ENCODE measurements at places on chromosomes 5 and 9.

GRCh38 chr5:174798551-174798951 lies 74.2 kb downstream of the MSX2 start:
- DNase-seq: no peak

- DNase-seq: no peak
These were observed 14.3 kb upstream of the CTNND2 start for GRCh38 chr5:11918463-11919045.

GRCh38 chr5:61285531-61285930 lies 46.5 kb upstream of the ZSWIM6 start:
- no peak for DNase-seq

GRCh38 chr5:152855441-152855840 lies 450.4 kb upstream of the NMUR2 start:
- no peak for DNase-seq

DNA sequence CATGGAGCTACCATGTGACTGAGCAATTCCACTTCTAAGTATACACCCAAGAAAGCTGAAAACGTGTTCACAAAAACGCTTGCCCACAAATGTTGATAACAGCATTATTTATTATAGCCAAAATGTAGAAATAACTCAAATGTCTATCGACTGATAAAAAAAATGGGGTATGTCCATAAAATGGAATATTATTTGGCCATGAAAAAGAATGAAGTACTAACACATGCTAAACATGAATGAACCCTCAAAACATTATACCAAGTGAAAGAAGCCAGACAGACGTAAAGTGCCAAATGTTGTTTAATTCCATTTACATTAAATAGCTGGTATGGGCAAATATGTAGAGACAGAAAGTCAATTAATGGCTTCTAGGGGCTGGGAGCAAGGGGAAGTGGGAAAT lies 184.9 kb upstream of the IRX2 start:
- DNase-seq: no peak

- no peak for DNase-seq
These were observed 3.5 kb downstream of the CCDC192 start for GRCh38 chr5:127706691-127707090.

DNA sequence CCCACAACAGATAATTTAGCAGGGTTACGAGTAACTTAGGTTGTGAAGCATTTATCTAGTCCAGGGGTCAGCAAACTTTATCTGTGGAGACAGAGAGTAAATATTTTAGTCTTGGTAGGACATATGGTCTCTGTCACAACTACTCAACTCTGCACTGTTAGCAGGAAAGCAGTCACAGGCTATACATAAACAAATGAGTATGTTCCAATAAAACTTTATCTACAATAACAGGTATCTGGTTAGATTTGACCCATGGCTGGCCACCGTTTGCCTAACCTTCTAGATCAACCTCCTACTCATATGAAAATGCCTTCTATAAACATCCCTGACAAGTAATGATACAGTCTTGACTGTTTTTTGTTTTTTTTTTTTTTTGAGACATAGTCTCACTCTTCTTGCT lies 13.0 kb upstream of the HK3 start:
- no peak for DNase-seq

GRCh38 chr9:2241836-2242741 lies 226.9 kb downstream of the SMARCA2 start:
- peak; percentile 56 for DNase-seq

GRCh38 chr9:114973216-114973615 lies 42.8 kb upstream of the TNFSF8 start:
- no peak for DNase-seq

GRCh38 chr5:147578228-147579024 lies 68.6 kb upstream of the DPYSL3 start:
- no peak for DNase-seq

DNA sequence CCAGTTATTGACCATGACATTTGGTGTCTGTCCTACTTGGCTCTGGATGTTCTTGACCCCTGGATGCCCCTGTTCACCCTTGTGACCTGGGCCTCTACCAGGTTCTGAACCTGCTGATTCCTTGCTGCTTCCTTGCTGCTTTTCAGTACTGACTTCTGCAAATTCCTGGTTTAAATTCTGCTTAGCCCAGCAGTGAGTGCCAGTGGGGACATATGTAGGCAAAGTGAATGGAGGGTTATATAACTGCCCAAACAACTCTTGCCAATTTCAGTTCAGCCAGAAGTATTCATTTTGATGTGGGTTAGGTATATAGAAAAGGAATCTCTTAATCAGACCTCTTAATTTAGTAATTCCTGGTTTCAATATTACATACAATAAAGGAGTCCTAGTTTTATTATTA lies 220.6 kb downstream of the TAF11L14 start:
- no peak for DNase-seq

DNA sequence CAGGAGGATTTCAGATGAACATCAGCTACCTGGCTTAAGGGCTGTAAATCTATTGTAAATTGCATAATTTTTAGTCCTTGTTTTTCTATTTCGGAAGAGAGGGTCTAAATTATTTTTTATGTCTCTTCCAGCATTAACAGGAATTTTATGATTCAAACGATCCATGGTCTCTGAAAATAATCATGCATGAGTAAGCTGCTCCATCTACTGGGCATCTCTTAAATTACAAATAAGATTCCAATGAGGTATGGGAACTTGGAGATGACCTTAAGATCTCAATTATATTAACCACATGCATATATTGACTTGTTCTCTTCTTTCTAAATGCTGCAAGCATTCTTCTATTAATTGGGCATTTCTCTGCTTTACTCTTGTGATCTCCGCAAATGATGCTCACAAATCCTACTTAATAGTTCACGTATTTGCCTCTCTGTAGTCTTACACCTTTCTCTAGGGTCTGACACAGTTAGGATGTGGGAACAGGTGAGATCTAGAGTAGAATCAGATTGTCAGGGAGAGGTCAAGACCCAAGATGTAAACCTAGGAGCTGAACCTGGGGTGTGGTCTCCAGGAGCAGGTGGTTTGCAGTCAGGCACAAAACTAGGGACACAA lies 86.9 kb downstream of the NUDT12 start:
- peak; percentile 30 for DNase-seq

DNA sequence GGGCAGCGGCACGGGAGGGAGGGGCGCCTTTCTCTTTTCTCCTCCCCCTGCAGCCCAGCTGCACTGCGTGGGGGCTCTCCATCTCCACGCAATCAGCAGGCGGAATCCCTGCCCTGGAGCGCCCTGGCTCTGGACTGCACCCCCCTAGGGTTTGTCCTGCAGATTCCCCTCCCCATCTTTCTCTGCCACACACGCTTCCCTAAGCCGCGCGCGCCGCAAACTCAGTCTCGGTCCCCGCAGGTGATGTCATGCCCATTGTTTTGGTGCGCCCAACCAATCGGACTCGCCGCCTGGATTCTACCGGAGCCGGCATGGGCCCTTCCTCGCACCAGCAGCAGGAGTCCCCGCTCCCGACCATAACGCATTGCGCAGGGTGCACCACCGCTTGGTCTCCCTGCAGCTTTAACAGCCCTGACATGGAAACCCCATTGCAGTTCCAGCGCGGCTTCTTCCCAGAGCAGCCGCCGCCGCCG lies at the start of gene KCNN2:
TSS of gene KCNN2 (plus strand) at position 347 of the 473 bp plus-strand sequence. CDS start at position 417, 70 bp downstream.
- no peak for DNase-seq

GRCh38 chr9:97751531-97751930 lies 54.4 kb upstream of the XPA start:
- no peak for DNase-seq

- no peak for DNase-seq
These were observed 405.1 kb upstream of the ADAMTSL1 start for GRCh38 chr9:18068900-18069299.

DNA sequence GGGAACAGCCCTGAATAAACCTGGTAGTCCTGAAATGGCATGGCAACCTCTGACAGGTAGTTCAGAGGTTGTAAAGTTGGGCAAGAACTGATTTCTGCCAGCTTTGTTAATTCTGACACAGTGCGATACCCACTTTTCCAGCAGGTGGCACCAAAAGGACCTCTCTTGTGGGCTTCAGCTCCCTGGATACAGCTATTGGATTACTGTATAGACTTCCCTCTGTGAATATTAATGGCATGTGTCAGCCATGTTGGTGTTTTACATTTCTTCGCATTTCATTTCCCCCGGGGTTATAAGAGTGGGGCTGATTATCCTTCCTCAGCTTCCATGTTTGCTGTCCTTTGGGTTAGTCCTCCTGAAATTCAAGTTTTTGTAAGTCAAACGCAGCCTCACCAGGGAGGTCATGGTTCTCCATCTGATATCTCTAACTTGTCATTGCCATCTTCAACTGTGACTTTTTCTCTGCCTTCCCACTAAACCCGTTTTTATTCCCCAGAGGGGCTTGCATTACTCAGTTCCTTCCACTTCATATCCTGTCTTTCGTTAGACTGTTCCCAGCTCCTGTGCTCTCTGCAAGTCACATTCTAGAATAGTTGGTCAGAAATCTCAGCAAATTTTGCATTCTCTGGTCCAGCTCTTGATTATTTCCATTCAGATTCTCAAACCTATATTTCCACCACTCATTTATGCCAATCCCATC lies 135.6 kb downstream of the LIFR start:
- DNase-seq: peak; percentile 24

DNA sequence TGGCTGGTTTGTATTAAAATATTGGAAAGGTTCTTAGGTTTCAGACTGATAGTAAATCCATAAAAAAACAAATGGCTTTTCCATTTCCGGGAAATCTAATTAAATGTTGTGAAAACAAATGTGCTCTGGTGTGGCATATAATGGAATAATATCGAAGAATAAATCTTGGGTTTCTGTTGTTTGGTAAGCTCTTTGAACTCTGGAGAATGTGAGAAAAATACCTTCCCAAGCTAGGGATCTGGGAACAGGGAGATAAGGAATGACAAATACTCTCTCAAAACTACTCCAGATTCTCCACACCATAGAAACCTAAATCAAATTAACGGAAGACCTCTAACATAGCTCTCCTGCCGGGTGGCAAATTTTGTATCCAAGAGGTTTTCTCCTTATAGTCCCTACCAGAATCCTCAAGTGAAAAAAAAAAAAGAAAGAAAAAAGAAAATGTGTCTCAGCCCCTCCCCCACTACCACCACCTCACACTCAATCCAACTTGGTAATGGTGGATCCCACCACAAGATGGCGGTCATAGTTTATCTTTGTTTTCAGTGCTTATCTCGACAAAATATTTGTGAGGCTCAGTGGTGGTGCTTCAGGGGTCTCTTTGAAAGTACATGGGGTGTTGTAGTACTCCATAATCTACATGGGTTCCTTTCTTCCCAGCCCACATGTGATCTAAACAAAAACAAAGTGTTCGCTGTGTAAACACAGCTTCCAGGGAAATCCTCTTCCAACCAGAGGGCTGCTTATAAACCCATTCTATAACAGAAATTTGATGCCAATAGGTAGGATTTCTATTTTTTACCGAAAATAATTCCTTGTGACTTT lies 54.5 kb upstream of the FST start:
- no peak for DNase-seq

GRCh38 chr5:154352960-154353548 lies 92.7 kb upstream of the SAP30L start:
- no peak for DNase-seq

GRCh38 chr5:125480911-125481310 lies 734.5 kb upstream of the ZNF608 start:
- DNase-seq: no peak

- no peak for DNase-seq
These were observed 70.9 kb downstream of the MYO10 start for GRCh38 chr5:16865151-16865550.

GRCh38 chr5:3351581-3352442 lies 243.8 kb upstream of the IRX1 start:
- DNase-seq: no peak

- DNase-seq: no peak
These were observed 53.4 kb upstream of the PAM start for GRCh38 chr5:102701748-102702147.

- no peak for DNase-seq
These were observed 50.3 kb downstream of the RXRA start for GRCh38 chr9:134376386-134377142.

- no peak for DNase-seq
These were observed 3.4 kb downstream of the CCNI2 start for GRCh38 chr5:132750471-132751230.

- DNase-seq: no peak
These were observed 243.1 kb downstream of the PBX3 start for GRCh38 chr9:125990186-125990792.

- DNase-seq: no peak
These were observed 23.8 kb downstream of the C9 start for GRCh38 chr5:39340506-39340905.

DNA sequence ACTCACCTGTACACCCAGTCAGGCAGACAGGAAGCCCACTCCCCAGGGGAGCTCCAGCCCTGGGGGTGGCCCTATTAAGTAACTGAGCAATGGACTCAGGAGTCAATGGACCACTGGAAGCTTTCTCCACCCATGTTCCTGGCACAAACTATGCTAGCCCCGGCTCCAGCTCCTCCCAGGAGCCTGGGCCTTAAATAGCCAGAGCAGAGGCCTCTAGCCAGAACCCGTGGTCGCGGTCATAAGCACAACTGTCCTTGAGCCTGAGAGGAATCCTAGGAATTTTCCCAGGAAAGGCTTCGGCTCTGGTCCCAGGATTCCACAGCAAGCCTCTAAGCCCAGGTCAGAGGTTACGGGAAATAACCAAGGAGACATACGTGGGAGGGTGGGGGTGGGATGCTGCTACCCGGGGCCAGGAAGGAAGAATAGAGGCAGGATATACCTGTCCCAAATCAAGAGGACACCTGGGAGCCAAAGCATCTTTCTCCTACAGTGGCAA lies 5.5 kb downstream of the SEPTIN8 start:
- DNase-seq: no peak

DNA sequence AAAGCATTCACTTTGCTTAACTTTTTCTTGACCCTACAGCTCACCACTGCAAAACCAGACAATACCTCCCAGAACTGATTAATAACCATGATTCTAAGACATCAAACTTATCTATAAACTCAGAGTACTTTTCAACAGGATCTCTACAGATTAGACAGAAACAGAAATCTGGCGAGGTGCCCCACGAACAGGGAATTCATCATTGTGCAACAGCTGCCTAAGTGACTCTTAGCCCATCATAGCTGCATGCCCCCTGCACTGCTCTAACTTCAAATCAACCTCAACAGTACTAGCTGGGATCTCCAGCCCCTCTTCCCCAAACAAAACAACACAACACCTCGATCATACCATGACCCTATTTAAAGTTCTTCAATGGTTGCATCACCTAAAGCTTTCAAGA lies 16.1 kb upstream of the COL23A1 start:
- DNase-seq: no peak

GRCh38 chr9:135080286-135081263 lies 6.9 kb upstream of the OLFM1 start:
- DNase-seq: no peak

GRCh38 chr5:149759986-149760853 lies 30.1 kb downstream of the PPARGC1B start:
- DNase-seq: no peak

GRCh38 chr5:97019435-97020117 lies 83.7 kb downstream of the LNPEP start:
- no peak for DNase-seq

DNA sequence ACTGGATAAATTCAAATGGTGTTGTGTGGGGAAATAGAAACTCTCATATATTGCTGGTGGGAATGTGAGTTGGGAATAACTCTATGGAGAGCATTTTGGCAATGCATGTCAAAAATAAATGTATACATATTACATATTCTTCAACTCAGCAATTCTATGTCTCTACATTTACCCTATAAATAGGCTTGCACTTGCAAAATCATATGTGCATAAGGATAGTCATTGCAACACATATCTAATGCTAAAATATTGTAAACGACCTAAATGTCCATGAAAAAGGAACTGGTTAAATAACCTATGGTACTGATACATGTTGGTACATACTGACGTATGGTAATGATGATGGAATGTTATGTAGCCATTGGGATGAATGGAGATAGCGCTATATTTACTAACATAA lies 94.5 kb upstream of the CHD1 start:
- DNase-seq: no peak

Data from CD4-positive, alpha-beta T cell treated with Interleukin-4 for 4 hours (primary cell).